CD4-positive, CD25-positive, alpha-beta regulatory T cell (primary cell): ENCODE measurements at places on chromosomes 2 and 18. TPM values are rescaled to one million over a fixed set of nuclear protein-coding genes. Genes with fewer than 3 reads are reported as not detected.

Gene ABCG8
- not detected for total RNA-seq

Gene ESPNL
- total RNA-seq = not detected

GRCh38 chr2:29114946-29115609 lies at the start of gene CLIP4:
Gene CLIP4 (plus strand): TSS chr2:29115415. CDS start chr2:29121389, 5,974 bp downstream.
- DNase-seq = peak; percentile 60

Gene CNGA3
- total RNA-seq = not detected

DNA sequence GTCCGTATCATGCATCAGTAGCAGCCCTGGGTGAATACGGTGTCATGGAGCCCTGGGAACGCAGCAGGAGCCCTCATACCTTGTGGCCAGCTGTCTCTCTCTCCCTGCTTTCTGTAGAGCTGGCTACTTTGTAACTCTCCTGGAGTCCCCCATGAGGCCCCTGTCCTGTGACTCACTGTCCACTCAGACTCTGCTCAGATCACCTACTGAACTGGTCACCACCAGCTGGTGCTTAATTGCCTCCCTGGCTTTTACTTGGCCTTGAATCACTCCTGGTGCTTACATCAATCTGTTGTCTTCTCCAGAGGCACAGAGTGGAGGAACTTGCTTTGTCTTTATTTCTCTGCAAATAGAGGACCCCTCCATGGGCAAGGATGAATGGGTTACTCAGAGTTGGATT lies 172.7 kb downstream of the HRH4 start:
- DNase-seq = no peak

GRCh38 chr2:41720331-41721251 lies 327.2 kb upstream of the PKDCC start:
- DNase-seq = peak; percentile 50

GRCh38 chr2:38192976-38193375 lies 117.0 kb upstream of the CYP1B1 start:
- peak; percentile 11 for DNase-seq
